ENCODE measurements at places on chromosomes 5 and 9.

GRCh38 chr5:83434946-83435345, 36.6 kb upstream of the VCAN start:
- no peak for DNase-seq

GRCh38 chr9:108939975-108940374, 5.8 kb downstream of the ABITRAM start:
- DNase-seq: no peak

DNA sequence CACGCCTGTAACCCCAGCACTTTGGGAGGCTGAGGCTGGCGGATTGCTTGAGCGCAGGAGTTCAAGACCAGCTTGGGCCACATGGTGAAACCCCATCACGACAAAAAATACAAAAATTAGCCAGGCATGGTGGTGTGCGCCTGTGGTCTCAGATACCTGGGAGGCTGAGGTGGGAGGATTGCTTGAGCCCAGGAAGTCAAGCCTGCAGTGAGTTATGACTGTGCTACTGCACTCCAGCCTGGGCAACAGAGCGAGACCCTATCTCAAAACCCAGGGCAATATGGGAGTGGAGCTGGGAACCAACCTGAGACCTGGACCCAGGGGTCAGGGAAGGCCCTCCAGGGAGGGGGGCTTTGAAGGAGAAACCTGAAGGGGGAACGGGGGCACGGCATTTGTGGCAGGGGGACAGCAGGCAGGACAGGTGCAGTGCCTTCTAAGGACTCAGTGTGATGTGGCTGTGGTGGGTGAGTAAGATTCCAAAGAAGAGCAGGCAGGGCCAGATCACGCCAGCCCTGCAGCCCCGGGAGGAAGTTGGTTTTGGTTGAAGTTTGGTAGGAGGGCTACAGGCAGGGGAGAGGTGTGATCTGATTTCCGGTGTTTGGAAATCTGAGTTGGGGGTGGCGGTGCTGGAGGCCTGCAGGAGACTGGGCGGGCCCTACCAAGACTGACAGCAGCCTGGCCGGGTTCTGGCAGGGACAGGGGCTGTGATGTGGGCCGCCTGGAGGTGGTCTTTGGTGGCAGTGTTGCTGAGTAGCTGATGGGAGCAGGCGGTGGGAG, 46.2 kb downstream of the NTNG2 start:
- DNase-seq: no peak

DNA sequence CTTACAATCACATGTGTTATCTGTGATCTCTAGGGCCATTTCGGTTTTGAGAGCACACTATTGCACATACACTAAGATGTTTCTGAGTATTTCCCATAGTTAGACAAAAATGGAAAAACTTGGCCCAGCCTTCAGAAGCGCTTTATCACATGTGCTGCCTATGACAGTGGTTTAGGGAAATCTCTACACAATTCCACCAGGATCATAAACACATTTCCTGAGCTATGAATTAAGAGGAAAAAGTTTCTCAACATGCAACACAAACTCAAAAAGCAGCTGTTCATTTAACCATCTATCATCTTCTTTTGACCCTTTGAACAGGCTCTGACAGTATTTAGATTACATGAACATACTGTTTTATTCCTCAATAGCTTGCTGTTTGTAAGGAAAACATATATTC, 15.1 kb downstream of the FGF1 start:
- no peak for DNase-seq

- no peak for DNase-seq
Observed at GRCh38 chr9:32899181-32899580, 102.2 kb downstream of the APTX start.

DNA sequence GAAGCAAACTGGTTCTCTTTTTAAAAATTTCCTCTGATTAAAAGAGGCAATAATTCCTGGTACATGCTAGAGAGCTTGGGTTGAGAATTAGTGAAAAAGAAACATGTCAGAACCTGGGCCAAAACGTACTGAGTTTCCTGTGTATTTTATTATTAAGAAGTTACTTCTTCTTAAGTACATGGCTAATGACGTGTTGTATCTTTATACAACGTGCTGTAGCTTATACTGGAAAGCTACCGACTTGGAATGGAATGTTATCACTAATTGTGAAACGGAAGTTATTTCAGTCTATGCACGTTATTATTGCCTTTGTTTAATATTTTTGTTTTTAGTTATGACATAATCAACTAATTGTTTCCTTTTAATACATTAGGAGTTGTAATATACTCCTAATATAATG, 43.1 kb downstream of the ZNF366 start:
- no peak for DNase-seq

GRCh38 chr9:107039542-107039941, 176.6 kb downstream of the ZNF462 start:
- DNase-seq: no peak

- no peak for DNase-seq
Observed at GRCh38 chr5:18702821-18703220, 1068.6 kb downstream of the TAF11L14 start.

DNA sequence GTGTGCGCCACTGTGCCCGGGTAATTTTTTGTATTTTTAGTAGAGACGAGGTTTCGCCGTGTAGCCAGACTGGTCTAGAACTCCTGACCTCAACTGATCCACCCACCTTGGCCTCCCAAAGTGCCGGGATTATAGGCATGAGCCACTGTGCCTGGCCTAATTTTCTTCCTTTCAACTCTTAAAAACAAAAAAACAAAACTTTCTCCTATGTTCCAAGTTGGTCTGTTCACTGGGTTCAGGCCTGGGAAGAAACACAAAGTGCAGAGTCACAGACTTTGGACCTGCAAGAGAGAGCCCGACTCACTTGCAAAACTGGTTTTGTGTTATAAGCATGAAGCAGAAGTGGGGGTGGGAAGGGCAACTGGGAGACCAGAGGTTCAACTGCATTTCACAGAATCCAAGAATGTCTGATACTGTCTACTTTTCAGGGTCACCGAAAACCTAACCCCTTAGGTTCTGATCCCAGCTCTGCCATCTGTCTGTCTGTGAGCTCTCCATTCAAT, 5.2 kb upstream of the HDHD3 start:
- DNase-seq: no peak

DNA sequence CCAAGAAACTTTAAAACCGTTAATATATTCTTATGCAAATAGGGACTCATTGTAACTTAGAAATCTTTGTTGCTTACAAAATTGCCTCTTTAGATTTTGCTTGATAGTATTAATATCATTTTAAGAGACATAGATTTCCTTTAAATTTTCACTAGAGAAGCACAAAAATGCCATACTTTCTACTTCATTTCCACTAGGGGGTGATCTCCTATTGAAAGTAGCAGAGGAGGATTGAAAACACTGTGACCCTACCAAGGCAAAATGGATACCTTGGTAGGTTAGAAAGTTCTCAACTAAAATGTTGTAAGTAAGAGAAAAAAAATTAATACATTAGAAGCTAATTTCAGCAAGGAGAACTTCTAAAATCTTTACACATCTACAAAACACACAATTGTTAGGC, 204.9 kb downstream of the CHSY3 start:
- DNase-seq: no peak

GRCh38 chr9:21056931-21057330, 20.8 kb downstream of the IFNB1 start:
- DNase-seq: no peak

- no peak for DNase-seq
Observed at GRCh38 chr5:138402640-138403039, 36.2 kb upstream of the REEP2 start.

- DNase-seq: no peak
Observed at GRCh38 chr5:2749514-2750025, 1.9 kb downstream of the IRX2 start.

GRCh38 chr5:159286420-159287035, 23.4 kb downstream of the UBLCP1 start:
- DNase-seq: no peak
